Cortex of kidney (tissue), 1 donor: ENCODE measurements at places on chromosomes 12 and 14.

GRCh38 chr12:19681007-19681406 lies 241.7 kb downstream of the AEBP2 start:
- DNase-seq: no peak

GRCh38 chr14:83556746-83557453 lies 1973.0 kb upstream of the FLRT2 start:
- no peak for DNase-seq

DNA sequence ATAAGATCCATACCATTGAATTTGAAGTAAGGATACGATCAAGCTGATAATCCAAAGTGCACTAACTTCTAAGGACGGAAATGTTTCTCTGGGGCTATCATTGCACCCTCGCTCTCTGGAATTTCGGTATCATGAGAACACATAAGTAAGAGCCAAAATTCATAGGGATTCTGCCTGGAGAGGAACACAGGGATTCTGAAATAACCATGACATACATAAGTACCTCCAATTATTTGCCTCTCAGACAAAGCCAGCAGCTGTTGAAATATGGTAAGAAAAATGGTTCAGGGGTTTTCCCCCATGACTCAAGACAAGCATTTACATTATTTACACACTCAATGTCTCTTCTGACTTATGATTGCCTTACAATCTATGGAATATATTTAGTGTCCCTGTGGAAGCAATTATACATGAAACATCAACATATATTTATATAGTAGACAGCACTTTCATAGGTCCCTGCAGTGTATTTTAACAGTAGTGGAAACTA lies 1123.6 kb upstream of the SEL1L start:
- no peak for DNase-seq

DNA sequence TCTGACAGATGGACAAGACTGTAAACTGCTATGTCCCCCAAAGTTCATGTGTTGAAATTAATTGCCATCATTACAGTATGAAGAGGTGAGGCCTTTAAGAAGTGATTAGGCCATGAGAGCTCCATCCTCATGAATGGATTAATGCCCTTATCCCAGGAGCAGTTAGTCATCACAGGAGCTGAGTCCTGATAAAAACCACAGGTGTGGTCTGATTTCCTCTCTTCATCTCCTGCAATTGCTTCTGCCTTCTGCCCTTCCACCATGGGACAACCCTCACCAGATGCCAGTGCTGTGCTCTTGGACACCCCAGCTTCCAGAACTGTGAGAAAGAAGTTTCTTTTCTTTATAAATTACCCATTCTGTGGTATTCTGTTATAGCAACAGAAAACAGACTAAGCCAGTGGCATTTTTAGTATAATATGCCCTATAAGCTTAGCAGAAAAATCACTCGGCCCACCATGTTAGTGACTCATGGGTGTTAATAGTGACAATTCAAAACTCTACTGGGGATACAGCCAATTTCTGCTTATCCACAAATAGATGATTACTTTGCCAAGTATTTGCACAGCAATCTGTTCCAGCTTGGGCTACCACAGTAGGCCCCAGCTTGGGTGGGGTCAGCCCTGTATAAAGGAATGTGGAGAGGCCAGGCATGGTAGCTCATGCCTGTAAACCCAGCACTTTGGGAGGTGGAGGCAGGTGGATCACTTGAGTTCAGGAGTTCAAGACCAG lies 129.0 kb upstream of the BCL2L14 start:
- no peak for DNase-seq

GRCh38 chr12:109625131-109625559 lies 51.6 kb downstream of the MVK start:
- DNase-seq: no peak

GRCh38 chr12:28223025-28223554 lies 32.8 kb downstream of the CCDC91 start:
- DNase-seq: no peak

DNA sequence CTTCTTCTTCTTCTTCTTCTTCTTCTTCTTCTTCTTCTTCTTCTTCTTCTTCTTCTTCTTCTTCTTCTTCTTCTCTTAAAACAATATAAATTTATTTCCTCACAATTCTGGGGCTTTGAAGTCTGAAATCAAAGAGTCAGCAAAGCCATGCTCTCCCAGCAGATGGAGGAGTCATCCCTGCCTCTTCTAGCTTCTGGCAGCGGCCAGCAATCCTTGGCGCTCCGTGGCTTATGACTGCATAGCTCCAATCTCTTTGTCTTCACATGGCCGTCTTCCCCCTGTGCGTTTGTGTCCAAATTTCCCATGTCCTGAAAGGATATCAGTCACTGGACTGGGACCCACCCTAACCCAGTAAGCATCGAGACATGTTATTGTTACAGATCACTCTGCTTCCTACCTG lies 22.9 kb downstream of the KCNA1 start:
- no peak for DNase-seq

GRCh38 chr12:128813883-128814282 lies 9.9 kb downstream of the SLC15A4 start:
- no peak for DNase-seq

GRCh38 chr14:54085232-54085761 lies 128.7 kb upstream of the BMP4 start:
- DNase-seq: no peak

DNA sequence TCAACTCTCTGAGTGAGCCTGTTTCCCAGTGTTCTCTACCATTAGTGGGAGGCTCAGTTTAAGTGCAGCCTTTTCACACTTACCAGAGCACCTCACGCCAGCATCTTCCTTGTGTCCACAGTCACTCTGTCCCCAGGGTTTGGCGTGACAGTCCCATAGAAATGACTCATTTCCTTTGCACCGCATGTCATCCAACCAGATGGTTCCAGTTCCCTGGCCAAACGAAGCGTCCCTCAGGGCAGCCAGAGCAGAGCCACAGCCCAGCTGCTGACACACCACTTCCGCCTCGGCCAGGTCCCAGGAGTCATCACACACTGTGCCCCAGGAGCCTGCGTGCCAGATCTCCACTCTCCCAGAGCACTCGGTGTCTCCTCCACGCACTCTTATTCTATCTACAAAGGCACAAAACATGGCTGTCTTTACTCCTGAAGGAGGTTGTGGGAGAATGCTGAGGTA lies 65.4 kb downstream of the ACSM4 start:
- no peak for DNase-seq

- DNase-seq: no peak
Observed at GRCh38 chr12:5171701-5172100, 128.0 kb downstream of the KCNA5 start.

DNA sequence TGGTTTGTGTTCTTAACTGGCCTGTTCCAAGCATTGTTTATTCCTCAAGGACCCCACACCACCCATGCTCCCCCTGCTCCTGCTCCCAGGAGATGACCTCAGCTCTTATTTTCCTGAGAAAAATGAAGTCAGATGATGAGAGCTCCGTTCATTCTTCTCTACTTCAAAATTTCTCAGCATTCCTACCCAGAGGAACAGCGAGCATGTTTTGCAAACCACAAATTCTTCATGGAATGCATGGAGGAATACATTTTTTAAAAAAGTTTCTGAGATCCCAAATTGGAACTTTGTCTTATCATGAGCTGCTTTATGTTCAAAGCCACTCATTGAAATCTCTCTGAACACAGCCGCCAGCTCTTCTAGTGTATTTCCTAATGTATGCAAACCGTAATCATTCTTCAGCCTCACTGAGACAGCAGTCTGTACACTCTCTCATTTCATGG lies 44.9 kb downstream of the SYNE2 start:
- DNase-seq: no peak
